ENCODE measurements at places on chromosomes 12 and 14. TPM values are rescaled to one million over a fixed set of nuclear protein-coding genes. Genes with fewer than 3 reads are reported as not detected.

ISM2 gene
- total RNA-seq, result not detected

FOXN4 gene
- total RNA-seq, result not detected

CYP46A1 gene
- 0.49 TPM for total RNA-seq

NUAK1 gene
- total RNA-seq, result 1.0 TPM

PTPN6 gene
- total RNA-seq, result 314 TPM

FAM186B gene
- total RNA-seq, result not detected

GRCh38 chr12:93016752-93017350 is 87.8 kb upstream of the EEA1 start:
- no peak for DNase-seq

DNA sequence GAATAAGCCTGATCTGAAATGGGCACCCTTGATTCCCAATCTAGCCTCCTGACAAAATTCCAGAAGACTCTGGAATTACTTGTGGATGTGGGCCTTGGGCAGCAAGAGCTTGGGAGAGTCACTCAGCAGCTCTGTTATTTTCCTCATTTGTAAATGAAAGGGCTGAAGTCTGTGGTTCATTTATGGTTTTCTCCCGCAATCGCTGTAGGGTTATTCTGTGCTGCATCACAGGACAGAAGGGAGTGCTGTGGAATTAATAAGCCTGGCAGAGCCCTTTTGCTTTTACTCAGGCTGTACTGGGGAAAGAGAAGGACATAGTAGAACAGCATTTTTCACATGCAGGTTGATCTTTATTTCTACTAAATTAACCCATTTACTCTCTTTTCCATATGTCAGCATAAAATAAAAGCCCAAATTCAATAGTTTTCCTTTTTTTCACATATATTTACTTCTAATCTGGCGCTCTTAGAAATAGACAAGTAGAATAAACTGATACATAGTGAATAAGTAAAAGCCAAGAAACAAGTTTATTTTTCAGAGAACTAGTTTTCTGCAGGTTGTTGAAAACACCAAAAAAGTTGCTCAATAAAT is 49.2 kb downstream of the DUSP16 start:
- no peak overlapping the region for H3K4me3 ChIP-seq
- H3K27ac ChIP-seq, result no peak overlapping the region
- no peaks in the 10 kb centered on the region for H3K36me3 ChIP-seq
- no peaks in the 10 kb centered on the region for H3K27me3 ChIP-seq
- H3K4me1 ChIP-seq, result no peaks in the 10 kb centered on the region

GRCh38 chr12:90100579-90100978 is 391.9 kb upstream of the ATP2B1 start:
- DNase-seq, result no peak
- no peaks in the 10 kb centered on the region for H3K36me3 ChIP-seq
- H3K4me3 ChIP-seq, result no peak overlapping the region
- no peak overlapping the region for H3K27ac ChIP-seq

DNA sequence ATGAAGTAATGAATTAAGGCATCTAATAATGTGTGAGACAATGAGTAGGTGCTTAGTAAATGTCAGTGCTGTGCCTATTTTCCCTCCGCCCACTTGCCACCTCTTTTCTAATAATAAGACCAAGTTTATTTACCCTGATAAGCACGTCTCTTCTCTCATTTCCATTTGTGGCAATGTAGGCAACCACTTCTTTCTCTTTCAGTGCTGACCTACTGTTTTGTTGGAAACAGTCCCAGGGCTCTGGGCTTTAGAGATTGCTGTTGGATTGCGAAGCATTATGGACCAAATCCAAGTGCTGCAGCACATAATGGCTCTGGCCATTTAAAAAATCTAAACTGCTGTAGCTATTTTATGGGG is 141.3 kb upstream of the PLEKHG7 start:
- no peak overlapping the region for H3K27ac ChIP-seq
- no peaks in the 10 kb centered on the region for H3K4me1 ChIP-seq

- DNase-seq, result no peak
- H3K36me3 ChIP-seq, result no peaks in the 10 kb centered on the region
- H3K4me1 ChIP-seq, result no peaks in the 10 kb centered on the region
- peaks cover 17% of the 10 kb centered on the region for H3K27me3 ChIP-seq
Observed at GRCh38 chr12:100445081-100445481, 28.6 kb upstream of the NR1H4 start.

Measured in spleen (tissue), 13 donors.